ENCODE measurements at places on chromosomes 5 and 9. TPM values are rescaled to one million over a fixed set of nuclear protein-coding genes. Genes with fewer than 3 reads are reported as not detected.

The TNFSF8 gene
- 0.28 TPM for total RNA-seq

- no peak for DNase-seq
Measured at GRCh38 chr5:32538031-32538547, 47.3 kb upstream of the SUB1 start.

- no peak for DNase-seq
Measured at GRCh38 chr5:167688341-167689130, 602.9 kb upstream of the WWC1 start.

GRCh38 chr9:130598188-130598587, 18.8 kb downstream of the FUBP3 start:
- no peak for DNase-seq

The CER1 gene
- not detected for total RNA-seq

DNA sequence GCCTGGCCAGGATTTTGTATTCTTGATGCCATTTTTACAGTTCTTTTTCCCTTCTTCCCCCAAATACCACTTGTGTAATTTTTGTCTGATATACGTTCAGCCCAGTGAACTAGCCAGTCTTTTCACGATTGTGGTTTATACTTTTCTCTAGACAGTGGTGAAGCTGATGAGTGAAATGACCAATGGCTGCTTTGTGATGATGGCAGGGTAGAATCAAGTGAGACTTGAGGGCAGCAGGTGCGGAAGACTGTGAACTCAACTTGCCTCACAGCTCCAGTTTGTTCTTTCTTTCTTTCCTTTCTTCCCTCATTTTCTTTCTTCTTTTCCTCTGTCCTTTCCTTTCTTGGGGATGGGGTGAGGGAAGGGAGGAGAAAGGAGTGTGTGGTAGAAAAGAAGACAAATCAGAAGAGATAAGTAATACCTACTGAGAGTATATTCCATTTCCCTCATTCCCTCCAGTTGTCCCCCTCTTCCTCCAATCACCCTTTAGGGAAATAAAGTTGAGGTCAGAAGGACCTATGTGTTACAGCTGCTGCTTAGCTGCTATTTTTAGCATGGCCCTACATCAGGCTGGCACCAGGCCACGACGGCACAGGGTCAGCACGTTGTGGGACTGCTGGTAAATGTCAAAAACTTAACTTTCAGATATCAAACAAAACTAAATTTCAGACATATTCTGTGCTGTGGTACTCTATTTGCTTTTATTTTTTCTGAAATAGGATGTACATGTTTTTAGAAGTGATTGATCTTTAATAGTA, 12.3 kb downstream of the ZSWIM6 start:
- no peak for DNase-seq

DNA sequence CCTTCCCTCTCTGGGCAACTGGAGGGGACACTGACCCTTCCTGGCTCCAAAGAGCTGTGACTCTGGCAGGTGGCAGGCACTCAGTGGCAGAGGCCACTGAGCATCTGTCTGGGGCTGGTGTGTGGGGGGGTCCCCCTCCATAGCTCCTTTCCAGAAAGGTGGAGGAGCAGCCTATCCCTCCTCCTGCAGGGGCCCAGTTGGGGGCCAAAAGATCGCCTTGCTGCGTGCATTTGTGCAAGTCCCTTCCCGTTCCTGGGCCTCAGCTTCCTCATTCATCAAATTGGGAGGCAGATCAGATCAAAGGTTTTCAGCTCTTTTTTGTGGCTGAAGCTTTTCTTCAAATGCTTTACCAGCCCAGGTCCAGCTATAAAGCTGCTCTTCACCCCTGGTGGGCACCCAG, 77.7 kb downstream of the NTNG2 start:
- no peak for DNase-seq

- no peak for DNase-seq
Measured at GRCh38 chr5:93572608-93573353, 8.2 kb downstream of the NR2F1-AS1 start.

DNA sequence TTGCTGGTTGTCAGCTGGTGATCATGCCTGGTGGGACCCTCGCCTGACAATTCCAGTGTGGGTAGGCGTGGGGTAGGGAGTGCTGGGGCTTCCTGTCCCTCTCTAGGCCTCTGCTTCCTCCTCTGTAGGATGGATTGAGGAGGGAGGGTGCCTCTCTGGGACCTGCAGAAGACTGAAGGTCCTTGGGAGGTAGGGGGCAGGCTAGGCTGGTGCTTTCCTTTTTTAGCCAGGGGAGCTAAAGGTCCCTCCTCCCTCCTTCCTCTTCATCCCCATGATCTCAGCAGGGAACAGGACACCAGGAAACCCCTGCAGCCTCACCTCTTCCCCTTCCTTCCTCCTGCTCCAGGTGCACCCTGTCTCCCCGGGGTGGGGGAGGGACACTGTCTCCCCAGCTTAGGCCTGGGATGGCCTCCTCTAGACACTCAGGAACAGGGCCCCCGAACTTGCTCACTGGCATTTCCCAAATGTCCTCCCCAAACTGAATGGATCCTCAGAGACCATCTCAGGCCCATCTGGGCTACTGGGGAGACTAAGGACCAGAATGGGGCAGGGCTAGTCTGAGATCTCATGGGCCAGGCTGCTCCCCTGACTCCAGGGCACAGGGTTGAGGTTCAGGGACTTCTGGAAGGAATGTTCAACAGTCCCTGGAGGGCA, 8.4 kb downstream of the SH2D3C start:
- no peak for DNase-seq

- no peak for DNase-seq
Measured at GRCh38 chr5:137400571-137400970, 98.6 kb downstream of the SPOCK1 start.

The CD14 gene
- total RNA-seq, result 61.0 TPM

- no peak for DNase-seq
Measured at GRCh38 chr9:98740226-98740881, 31.6 kb upstream of the GABBR2 start.

The C5orf34 gene
- 3.0 TPM for total RNA-seq

- no peak for DNase-seq
Measured at GRCh38 chr9:93541581-93542349, 34.6 kb upstream of the PHF2 start.

- DNase-seq, result no peak
Measured at GRCh38 chr5:62762503-62762902, 183.9 kb downstream of the LRRC70 start.
